ENCODE measurements at places on chromosomes 13 and 19.

DNA sequence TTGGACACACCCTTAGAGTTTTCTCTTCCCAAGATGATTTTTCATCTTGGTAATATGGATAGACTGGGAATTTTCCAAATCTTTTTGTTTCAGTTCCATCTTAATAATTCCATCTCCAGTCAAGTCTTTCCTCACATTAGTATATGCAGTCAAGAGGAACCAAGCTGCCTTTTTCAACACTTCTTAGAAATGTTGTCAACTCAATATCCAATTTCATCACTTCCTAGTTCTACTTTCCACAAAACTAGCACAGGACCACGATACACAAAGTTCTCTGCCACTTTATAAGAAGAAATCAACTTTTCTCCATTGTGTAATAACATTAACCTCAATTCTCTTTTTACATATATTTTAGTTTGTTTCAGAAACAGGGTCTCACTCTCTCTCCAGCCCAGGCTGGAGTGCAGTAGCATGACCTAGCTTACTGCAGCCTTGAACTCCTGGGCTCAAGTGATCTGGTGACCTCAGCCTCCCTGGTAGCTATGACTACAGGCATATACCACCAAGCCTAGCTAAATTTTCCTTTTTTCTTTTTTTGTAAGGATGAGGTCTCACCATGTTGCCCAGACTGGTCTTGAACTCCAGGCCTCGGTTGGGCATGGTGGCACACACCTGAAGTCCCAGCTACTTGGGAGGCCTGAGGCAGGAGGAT is 15.5 kb downstream of the ZNF443 start:
- no peak for DNase-seq

- no peak for DNase-seq
Observed at GRCh38 chr13:50358231-50359040, 343.2 kb downstream of the KCNRG start.

- DNase-seq, result no peak
Observed at GRCh38 chr13:108638901-108639300, 9.5 kb downstream of the MYO16 start.

GRCh38 chr19:2987797-2988196 is 10.4 kb downstream of the TLE6 start:
- DNase-seq, result no peak

DNA sequence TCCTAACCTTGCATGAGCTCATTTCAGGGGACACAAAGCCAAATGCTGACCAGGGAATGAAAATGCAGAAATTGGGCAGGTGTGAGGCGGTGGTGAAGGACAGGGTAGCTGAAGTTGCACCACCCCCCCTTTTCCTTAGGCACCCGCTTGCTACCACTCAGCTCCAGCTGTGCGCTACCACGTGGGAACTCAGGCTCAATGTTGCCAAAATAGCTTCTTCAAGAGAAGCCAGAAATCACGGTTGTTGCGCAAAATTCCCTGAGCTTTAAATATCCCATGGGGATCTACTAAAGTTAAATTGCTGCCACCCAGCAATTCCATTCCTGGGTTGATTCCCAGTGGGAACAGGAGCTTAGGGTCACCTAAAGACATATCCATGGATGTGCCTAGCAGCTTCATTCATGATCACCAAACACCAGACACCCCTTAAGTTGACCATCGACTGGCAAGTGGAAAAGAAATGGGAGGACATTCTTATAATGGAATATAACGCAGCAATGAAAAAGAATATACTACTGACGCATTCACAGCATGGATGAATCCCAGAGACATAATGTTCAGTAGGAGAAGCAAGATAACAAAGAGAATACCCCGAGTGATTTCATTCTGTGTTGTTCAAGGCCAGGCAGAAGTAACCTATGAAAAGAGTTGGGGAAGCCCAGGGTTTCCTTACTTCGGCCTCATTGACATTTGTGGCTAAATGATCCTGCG is 12.8 kb upstream of the ADGRL1 start:
- no peak for DNase-seq

DNA sequence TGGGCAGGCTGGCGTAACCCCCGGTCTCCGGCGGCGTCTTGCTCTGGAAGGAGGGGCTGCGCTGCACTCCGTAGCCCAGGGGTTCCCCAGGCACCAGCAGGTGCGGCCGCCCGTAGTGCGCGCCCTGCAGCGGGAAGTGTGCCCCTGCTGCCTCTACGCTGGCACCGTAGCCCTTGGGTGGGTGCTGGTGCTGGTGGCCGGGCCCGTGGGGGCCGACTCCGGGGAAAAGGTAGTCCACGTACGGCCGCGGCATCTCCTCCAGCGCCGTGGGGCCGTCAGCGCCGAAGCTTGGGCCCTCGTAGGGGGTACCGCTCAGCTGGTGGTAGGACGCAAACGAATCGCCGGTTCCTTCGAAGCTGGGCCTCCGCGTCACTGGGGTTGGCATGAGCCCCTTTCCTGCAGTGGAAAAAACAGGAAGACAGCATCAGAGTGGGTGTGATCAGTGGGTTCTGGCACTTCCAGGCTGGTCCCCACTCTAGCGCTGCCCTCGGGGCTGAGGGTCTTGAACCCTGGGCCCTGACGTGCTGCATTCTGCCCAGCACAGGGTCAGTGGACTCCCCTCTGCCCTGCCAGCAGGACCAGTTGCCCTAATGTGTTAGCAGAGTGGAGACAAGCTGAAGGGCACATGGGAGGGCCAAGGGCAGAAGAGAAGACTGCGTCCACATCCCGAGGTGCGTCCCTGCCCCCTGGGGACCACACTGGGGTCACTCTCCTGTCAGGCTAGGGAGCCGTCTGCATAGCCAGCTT is 72.3 kb downstream of the LATS2 start:
- DNase-seq, result no peak

DNA sequence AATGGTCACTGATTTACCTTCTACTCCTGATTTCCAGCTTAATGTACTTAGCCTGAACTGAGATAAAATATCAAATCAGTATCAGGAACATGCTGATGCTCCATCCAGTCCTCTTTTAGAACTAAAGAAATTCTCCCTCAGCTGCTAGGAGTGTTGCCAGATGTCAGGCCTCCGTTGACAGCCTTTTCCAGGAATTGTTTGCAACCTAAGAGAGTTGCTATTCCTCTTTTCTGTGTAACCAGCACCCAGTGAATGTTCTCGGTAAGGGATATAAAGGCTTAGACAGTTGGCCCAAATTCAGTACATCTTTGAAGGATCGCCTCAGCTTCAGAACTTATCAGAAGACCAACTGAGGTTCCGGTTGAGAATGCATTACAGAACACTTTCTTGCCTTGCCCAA is 559.0 kb downstream of the PCDH17 start:
- DNase-seq, result no peak

DNA sequence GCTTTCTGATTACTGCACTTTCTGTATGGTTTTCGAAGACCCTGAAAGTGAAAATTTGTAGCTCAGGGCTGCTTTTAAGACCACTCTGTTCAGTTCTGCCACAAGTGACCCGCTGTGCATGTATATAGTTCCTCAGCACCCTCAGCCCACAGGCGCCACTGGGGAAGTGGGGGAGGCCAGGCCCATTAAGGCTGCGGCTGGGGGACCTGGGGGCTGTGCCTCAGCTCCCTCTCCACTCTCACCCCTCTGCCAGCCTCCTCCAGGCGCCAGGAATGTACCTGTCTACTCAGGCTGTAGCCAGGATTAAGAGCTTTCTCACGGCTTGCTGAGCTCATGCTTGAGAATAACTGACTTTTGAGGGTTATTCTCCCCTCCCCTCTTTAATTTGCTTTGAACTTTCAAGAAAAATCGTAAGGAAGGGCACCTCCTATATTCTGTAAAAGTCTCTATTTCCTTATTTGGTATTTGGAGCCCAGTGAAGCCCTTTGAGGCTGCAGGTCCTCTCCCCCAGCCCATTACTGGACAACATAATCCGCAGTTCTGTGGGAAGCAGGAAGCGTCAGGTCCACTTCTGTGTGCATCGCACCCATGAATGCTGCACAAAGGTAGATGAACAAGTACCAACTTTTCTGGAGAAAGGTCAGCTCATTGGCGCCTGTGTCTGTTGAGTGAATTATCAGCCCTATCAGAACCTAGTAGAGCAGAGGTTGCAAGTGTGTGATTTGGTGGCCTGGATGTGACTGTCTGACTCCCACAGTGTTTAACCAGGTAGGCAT is 29.6 kb downstream of the GJA3 start:
- DNase-seq, result no peak

GRCh38 chr19:4130744-4131438 is 7.0 kb upstream of the MAP2K2 start:
- no peak for DNase-seq

GRCh38 chr13:83153848-83154247 is 728.4 kb downstream of the SLITRK1 start:
- DNase-seq, result no peak

DNA sequence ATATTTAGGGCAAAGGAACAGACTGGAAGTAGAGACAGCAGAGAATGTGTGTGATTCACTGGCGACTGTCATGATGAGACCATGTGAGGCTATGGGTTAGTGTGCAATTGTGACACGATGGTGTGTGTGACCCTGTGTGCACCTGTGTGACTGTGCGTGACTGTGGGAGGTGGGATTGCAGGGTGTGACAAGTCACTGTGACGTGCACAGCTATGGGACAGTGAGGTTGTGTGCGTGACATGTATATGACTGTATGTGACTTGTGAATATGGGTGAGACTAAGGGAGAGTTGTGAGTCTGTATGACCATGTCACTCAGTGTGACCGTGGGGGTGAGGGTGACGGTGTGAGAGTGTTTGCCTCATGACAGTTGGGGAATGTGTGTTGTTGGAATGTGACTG is 3.4 kb upstream of the GIPR start:
- no peak for DNase-seq

GRCh38 chr19:10601999-10602329 is 14.9 kb upstream of the AP1M2 start:
- DNase-seq, result no peak

- DNase-seq, result no peak
Observed at GRCh38 chr13:113630804-113631203, 27.2 kb downstream of the ATP4B start.

- no peak for DNase-seq
Observed at GRCh38 chr19:32945260-32945659, 26.5 kb downstream of the CEP89 start.

- DNase-seq, result no peak
Observed at GRCh38 chr19:5057860-5058259, 88.9 kb downstream of the KDM4B start.

- no peak for DNase-seq
Observed at GRCh38 chr13:68369739-68370138, 1139.6 kb upstream of the PCDH9 start.

DNA sequence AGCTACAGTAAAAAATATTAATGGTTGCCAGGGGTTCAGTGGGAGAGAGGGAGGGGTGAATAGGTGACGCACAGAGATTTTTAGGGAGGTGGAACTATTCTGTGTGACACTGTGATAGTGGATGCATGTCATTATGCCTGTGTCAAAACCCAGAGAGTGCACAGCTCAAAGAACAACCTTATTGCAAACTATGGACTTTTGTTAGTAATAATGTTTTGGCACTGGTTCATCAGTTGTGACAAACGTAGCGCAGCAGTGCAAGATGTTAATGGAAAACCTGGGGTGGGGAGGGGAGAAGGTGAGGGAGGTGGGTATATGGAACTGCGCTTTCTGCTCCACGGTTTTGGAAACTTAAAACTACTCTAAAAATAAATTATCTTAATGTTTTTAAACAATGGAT is 134.6 kb upstream of the RFC3 start:
- no peak for DNase-seq

DNA sequence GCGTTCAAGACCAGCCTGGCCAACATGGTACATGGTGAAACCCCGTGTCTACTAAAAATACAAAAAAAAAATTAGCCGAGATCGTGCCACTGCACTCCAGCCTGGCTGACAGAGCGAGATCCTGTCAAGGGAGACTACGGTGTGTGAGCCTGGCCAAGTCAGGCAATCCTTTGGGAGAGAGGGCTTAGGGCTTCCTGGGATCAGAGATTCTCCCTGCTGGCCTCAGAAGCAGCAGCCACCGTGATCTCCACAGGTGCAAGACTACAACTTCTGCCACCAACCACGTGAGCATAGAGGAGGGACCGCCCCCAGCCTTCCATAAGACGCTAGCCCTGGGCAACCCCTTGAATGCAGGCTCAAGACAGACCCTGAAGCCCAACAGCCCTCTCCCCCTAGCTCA is 7.6 kb downstream of the MFSD12 start:
- DNase-seq, result no peak

GRCh38 chr13:111034811-111035210 is 80.3 kb upstream of the ARHGEF7 start:
- DNase-seq, result no peak

DNA sequence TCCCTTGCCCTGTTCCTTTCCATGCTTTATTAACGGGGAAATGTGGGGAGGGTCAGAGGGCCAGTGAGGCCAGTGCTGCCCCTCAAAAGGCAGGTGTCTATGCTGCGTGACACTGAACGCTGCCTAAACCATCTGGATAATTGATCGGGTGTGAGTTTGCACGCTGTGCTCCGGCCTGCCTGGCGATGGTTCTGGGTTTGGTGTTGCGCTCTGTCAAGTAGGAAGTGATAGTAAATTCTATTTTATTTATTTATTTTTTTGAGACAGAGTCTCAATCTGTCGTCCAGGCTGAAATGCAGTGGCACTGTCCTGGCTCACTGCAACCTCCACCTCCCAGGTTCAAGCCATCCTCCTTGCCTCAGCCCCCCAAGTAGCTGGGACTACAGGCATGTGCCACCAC is 86.5 kb downstream of the ATP11A start:
- no peak for DNase-seq

DNA sequence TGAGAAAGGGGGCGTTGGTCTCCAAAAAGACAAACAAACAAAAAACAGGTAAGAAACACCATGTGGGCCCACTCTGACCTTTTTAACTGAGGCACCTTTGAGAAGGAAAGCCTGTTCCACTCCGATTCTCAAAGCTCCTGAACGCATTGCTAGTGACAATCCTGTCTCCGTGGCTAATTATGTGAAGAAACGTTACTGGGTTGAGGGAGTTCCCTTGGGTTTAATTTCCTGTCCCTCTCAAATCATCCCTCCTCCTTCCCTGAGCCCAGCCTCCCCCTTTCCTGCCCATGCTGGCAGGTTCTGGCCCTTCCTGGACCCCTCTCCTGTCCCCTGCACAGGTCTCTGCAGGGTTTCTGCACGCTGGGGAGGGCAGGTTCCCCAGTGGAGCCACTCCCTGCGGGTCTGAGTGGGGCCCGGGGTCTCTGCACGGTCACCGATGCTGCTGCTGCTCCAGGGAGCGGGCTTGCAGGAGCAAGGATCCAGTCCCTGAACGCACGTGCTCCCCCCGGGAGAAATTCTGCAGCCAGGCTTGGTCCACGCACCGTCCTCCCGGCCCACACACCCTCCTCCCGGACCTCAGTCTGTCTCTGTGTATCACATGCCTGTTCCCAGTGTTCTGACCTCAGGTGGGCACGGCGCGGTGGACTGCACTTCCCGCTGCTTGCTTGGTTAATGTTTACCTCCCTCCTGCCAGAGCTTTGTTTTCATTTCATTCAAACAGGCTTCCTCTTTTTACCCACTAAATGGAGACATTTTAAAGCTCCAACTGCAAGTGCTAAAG is 76.4 kb upstream of the MCF2L start:
- DNase-seq, result no peak

- no peak for DNase-seq
Observed at GRCh38 chr19:49468199-49468598, 5.8 kb upstream of the FLT3LG start.

DNA sequence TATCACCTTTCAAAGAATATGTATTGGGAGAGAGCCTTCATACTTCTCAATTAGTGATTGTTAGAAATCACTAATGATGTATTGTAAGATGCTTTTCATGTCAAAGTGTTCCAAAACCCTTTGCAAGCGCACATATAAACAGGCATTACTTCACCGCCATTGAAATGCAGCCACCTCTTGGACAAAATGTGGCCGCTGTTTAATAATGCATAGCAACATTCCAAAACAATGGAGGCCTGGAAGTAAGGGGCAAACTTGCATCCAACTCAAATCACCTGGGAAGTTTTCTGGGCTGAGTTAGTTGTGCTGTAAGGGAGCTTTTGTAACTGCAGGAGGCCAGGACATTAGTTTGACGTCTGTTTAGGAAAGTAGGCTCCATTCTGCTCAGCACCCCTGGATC is 438.1 kb downstream of the FGF9 start:
- DNase-seq, result no peak

All from SIG-M5 (cell line).